Calu3 (cell line): ENCODE measurements at places on chromosomes 11 and 22. TPM values are rescaled to one million over a fixed set of nuclear protein-coding genes. Genes with fewer than 3 reads are reported as not detected.
A peak's percentile ranks its signal among the peaks of the same experiment; 100 is the strongest.

The FOSL1 gene
- total RNA-seq = 69.8 and 76.1 TPM in 2 replicates

GRCh38 chr22:20267441-20268278 lies 458 bp downstream of the RTN4R start:
- peak; percentile 38 for DNase-seq

DNA sequence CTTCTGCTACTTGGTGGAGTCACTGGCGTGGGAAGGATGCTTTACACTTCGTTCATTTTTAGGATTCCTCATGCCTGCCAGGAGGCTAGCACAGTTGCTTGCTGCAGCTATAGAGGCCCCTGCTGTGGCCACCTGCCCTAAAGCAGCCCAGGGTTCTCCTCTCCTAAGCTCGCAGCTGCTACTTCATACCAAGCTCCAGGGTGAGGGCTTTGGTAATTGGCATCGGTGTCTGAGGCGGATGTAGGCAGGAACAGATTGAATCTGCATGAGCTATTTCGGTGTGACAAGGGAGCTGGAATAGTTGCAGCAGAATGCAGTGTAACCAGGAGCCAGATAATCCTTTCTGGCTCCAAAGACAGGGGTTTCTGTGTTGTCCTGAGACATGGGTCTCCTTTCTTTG lies 133.1 kb downstream of the MICAL2 start:
- no peak for DNase-seq

DNA sequence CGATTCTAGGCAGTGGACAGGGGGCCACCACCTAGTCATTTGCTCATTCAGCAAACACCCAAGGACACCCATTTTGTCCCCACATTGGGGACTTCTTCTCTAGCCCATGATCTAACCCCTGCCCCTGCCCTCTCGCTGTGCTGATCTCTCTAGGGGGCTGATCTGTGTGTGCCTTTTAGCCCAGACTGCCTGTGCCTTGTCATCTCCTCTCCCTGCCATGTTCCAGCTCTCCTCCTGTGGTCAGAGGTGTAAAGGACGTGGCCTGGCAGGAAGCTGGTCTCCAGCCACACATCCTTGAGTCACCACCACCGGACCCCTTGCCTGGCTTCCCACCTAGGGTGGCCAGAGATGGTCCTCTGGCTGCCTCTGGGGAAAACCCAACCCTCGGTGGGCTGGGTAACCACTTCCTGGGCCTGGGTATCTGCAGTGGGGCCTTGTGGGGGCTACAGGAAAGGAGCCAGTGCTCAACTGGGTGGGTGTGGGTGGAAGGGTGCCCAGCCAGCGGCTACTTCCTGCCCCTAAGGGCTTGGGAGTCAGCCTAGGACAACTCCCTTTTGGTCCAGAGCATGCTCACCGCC lies 1.3 kb downstream of the CTSW start:
- no peak for DNase-seq

DNA sequence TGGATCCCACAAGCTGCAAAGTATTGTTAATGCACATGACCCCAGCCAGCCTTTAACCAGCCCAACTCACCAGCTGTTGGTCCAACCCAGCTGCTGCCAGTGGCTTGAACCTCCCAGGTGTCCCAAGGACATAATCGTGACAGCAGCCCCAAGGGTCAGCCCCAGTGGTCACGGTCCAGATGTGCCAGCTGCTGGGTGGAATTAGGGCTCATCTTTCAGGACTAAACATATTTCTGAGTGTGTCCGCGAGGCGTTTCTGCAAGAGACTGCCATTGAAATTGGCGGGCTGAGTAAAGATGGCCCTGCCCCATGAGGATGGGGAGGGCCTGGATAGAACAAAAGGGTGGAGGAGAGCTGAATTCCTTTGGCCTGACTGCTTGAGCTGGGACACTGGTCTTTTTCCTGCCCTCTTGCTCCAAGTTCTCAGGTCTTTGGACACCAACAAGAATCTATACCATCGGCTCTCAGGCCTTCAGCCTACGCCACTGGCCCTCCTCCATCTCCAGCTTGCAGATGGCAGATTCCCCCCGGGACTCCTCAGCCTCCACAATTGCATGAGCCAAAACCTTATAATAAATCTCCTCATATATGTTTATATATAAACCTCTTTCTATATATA lies 240.2 kb downstream of the MN1 start:
- no peak for DNase-seq

DNA sequence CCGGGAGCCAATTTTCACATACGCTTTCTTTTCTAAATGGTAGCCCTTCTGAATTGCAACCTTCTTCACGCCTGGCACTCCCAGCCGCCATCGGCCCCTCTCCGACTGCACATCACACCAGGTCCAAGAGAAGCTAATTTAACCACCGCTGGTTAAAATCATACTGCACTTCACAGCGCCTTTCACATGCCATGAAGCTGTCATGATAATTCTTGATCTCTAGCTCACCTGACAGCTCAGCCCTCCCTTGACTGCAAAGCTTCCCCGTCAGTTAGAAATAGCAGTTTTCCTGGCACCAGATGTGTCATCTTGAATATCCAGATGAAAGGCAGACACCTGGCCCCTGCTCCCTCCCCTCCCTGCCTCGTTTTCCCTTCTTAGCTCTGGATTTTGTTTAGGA lies 101.4 kb downstream of the ARL14EP start:
- DNase-seq = no peak

DNA sequence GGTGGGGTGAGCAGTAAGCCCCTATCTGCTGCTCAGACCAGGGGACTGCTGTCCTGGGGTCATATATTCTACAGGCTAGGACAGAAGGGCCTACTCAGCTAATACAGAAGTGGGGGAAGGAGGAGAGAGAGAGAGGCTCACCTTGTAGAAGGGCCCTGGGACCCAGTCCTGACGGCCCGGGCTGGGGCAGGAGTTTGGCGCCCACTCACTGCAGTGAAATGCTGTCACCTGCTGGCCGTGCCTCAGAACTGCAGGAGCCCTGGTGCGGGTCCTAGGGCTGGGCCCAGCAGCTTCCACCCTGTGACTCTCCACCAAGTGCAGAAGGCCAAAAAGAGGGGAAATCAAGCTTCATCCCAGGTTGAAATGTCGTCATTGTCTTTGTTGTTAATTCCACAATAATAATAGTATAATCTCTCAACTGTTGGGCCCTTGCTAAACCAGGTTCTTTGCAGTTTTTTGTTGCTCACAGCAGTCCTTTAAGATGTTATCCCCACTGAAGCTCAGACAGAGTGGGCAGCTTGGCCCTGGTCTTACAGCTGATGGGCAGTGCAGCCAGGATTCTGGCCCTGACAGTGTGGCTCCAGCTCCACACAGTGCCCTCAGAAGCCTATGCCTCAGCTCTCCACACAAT lies 29.6 kb downstream of the TRIM29 start:
- peak; percentile 75 for DNase-seq

DNA sequence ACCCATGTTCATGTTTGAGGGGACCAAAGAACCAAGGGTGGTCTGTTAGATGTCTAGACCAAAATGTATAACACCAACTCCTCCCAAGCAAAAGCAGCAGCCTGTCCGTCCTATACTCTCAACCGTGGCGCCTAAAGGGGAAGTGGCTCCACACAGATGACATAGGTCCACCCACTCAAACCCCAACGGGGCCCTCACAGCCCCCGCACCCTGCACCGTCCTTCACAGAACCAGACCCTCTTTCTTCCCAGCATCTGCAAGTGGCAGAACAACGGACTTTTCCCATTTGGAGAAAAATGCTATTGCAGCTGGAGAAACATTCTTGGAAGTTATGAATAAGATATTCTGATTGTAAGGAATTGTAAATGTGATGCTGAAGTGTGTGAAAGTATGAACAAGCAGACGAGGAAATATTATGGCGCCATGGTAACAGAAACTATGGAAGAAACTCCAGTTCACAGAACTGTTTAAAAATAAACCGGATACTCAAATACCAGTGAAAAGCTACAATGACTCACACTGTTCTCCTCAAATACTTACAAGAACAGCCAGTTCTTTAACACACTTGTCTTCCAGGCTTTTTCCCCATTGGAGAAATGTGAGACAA lies 76.5 kb upstream of the ARFGAP3 start:
- DNase-seq = peak; percentile 41

- DNase-seq = no peak
These were observed 13.8 kb downstream of the USP2 start for GRCh38 chr11:119367661-119368120.

DNA sequence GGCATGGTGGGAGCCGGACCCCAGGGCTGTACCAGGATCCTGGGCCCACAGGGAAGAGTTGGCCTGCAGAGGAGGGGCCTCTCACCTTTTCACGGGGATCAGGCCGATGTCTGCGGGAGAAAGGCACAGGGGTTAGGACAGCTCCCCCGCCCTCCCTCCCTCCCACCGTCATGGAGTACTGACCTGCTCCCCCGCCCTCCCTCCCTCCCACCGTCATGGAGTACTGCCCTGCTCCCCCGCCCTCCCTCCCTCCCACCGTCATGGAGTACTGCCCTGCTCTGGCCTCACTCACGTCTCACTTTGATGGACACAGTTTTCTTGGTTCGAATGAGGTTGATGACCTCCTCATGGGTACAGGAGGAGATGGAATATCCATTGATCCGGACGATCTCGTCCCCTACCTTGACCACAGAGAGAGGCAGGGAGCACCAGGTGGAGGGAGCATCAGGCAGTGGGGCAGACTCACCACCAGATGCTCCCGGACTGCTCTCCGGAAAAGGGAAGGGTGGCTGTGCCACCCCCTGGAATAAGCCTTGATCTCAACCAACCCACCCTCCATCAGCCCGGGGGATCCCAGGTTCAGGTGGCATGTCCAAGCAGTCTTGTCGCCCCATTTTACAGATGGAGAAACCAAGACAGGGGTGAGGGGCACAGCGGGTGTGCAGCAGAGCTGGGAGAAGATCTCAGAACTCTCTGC lies 17.1 kb downstream of the USH1C start:
- DNase-seq = no peak

- no peak for DNase-seq
These were observed 8.0 kb downstream of the NEAT1 start for GRCh38 chr11:65430406-65431217.

DNA sequence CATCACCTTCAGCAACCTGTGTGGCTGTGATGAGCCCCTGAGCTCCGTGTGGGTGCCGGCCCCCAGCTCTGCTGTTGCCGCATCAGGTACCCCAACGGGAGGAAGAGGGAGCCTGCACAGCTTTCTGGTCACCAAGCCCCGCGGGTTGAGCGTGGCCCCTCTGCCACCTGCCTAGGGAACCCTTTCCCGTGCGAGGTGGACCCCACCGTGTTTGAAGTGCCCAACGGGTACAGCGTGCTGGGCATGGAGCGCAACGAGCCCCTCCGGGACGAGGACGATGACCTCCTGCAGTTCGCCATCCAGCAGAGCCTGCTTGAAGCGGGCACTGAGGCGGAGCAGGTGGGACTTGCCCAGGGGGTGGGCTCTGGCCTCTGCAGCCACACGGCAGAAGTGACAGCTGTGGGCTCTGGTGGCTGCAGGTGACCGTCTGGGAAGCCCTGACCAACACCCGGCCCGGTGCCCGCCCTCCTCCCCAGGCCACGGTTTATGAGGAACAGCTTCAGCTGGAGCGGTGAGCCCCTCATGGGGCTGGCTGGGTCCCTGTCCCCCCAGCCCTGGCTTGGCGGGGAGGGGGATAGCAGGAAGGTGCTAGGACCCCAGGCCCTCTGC lies 1.9 kb upstream of the SSH3 start:
- DNase-seq = no peak

- no peak for DNase-seq
These were observed 44.6 kb downstream of the COPB1 start for GRCh38 chr11:14454861-14455632.

DNA sequence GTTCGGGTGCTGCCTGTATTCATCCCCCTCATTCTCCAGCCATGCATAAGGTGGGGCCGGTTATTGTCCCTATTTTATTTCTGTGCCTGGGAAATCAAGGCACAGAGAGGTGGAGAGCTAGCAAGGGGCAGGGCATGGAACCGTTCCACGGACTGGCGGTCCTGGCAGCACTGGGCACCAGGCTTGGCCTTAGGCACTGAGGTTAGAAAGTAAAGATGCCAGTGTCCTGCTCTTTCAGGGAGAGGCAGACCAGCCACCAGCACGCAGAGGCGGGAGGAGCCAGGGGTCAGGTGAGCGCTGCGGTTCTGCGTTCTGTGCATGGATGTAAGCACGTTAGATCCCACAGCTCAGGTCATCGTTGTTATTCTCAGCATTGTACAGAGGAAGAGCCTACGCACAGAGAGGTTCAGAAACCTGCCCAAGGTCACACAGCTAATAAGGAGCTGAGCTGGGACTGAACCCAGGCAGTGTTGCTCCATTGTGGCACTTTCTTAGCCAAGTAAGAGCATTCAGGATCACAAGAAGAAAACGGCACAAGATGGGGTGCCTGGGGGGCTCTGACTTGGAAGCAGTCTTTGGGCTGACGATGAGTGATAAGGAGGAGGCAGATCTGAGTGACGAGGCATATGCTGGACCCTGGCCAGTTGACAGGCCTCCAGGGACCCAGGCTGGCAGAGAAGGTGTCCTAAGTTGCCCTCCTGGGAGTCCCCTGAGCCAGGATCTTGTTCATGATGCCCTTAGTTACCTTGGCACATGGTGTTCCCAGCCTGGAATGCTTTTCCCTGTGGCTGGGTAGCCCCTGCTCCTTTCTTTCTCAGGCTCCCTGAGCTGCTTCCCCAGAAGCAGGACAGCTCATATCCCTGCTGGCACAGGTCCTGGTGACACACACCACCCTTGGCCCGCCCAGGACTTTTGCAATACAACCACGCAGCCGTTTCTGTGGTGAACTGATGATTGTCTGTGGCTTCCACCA lies 41.1 kb downstream of the OSBPL5 start:
- DNase-seq = peak; percentile 49

DNA sequence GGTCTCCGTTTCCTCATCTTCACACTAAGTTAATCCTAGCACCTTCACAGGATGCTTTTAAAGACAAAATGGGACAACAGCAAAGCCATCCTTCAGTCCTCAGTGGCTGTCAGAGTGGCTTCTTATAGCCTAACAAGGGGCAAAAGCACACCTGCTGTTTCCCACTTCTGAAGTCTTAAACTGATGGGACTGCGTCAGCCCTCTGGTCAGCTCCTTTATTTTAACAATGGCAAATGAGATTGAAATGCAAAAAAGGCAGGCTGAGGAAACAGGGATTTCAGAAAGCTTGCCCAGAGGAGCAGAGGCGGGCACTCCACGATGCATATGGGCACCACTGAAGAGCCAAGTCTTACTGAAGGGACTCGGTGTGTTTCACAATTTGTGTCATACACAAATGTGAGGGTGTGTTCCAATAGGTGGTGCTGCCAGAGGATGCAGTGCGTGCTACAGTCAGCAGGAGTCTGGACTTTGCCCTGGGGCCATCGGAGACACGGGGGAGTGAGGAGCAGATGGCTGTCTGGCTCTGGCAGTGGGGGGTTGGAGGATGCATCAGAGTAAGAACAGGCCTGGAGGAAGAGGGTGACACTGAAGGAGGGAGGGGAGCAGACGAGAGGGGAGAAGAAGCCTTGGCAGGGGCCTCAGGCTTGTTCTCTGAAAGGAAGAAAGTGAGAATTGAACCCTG lies 47.3 kb downstream of the TENM4 start:
- DNase-seq = no peak

GRCh38 chr22:44363013-44363979 lies 50.5 kb upstream of the SHISAL1 start:
- DNase-seq = peak; percentile 76
